ENCODE measurements at places on chromosomes 1 and 21. TPM values are rescaled to one million over a fixed set of nuclear protein-coding genes. Genes with fewer than 3 reads are reported as not detected.

GRCh38 chr1:89270423-89270822 is 2.2 kb downstream of the GBP5 start:
- DNase-seq: no peak

DNA sequence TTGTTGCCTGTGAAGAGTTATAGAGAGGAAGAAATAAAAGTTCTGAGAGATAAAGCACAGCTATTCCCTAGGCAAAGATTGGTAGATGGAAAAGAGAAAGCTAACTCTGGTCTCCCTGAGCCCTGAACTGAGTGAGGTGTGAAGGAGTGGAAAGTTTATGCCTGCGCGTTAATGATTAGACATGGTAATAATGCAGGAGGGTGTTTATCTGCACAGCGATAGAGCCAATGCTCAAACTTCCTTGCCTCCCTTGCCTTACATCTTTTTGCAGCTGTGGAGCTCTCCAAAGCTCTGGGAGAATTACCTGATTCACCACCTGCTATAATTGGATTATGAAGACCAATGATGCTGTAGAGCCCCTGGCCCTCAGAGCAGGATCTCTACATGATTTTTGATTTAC is 32.8 kb upstream of the CHRM3 start:
- no peak for DNase-seq

- no peak for DNase-seq
Measured at GRCh38 chr1:106290805-106291501, 765.5 kb upstream of the PRMT6 start.

GRCh38 chr1:52080014-52080415 is 23.9 kb downstream of the BTF3L4 start:
- DNase-seq: no peak

- no peak for DNase-seq
Measured at GRCh38 chr1:38929054-38929453, 12.6 kb downstream of the RHBDL2 start.

- no peak for DNase-seq
Measured at GRCh38 chr1:54887665-54888071, 673 bp upstream of the DHCR24 start.

GRCh38 chr1:154794608-154795007 is 75.5 kb downstream of the KCNN3 start:
- no peak for DNase-seq

GRCh38 chr21:45876381-45877170 is 105.0 kb upstream of the COL6A1 start:
- DNase-seq: no peak

GRCh38 chr1:54745274-54745673 is 19.0 kb downstream of the PARS2 start:
- no peak for DNase-seq

- DNase-seq: no peak
Measured at GRCh38 chr1:51158263-51158662, 56.2 kb downstream of the C1orf185 start.

DNA sequence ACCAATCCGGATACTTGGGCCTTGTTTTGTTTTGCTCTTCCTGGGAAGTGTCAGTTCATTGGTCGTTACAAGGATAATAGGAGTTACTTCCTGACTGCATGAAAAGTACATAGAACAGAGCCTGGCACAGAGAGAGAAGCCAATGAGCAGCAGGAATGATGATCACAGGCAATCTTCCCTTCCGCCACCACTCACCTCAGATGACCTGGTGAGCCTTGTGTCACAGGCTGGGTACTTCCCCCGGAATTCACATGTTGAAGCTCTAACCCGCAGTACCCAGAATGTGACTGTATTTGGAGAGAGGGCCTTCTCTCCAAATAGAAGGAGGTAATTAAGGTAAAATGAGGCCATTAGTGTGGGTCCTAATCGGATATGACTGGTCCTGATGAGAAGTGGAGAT is 18.8 kb upstream of the GPR137B start:
- DNase-seq: no peak

GRCh38 chr1:112557385-112557784 is 48.6 kb downstream of the WNT2B start:
- DNase-seq: no peak

GRCh38 chr1:243257189-243257588 is 1.3 kb downstream of the SDCCAG8 start:
- no peak for DNase-seq

- peak; percentile 84 for DNase-seq
Measured at GRCh38 chr1:173420330-173420806, 56.8 kb upstream of the PRDX6 start.

GRCh38 chr1:67544921-67545320 is 114.7 kb upstream of the SERBP1 start:
- no peak for DNase-seq

DNA sequence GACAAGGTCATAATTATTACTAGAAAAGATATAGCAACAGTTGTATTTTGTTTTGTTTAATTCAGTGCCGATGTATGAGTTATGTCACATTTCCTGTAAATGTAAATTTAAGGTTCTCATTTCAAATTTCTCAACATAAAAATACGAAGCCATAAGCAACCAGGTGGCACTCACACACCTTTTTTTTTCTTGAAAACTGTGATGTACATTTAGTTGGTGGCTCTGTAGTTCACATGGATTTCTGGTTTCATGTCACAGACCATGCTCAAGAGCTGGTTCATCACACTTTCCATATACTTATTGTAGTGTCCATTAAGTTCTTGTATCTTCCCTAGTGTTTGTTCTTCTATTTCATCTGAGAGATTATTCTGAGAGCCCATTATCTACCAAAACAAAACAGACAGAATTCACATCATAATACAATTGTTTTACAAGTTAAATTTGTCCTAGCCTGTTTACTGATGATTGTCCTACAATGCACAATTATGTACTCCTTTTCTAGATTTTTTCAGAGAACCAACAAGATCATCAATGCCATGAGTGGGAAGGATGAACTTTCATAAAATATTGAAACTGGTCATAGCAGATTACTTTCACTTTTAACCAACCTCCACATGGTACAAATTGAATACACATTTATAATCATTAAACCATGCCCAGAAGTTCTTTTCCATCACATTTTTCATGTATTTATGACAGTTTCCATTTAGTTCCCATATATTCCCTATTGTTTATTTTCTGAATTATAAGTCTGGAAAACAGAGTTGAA is 17.1 kb downstream of the ATP6V1G3 start:
- DNase-seq: peak; percentile 65

DNA sequence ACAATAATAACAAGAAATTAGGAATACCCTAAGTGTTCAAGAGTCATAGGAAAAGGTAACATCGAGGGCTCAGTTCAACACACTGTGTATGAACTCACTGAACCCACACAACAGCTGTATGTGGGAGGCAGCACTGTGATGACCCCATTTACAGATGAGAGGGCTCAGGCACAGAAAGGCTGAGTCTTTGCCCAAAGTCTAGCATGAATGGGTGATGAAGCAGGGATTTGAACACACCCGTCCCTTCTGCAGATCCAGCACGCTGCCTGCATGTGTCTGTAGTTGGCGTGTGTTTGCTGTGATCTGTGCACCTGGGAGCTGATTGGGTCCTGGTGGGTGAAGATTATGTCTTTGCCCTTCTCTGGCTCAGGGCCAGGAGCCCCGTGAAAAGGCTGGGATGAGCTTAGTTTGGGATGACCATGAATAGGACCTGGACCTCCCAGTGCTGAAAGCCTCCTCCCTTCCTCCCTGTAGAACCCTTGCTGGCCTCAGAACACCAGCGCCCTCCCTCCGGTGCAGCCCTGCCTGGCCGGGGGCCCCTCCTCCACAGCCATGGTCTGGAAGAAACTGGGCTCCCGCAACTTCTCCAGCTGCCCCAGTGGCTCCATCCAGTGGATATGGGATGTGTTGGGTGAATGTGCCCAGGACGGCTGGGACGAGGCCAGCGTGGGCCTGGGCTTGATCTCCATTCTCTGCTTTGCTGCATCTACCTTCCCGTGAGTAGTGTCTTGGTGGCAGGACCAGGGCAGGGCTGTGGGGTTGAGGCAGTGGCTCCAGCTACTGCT is 5.2 kb downstream of the SLC66A1 start:
- peak; percentile 12 for DNase-seq

DNA sequence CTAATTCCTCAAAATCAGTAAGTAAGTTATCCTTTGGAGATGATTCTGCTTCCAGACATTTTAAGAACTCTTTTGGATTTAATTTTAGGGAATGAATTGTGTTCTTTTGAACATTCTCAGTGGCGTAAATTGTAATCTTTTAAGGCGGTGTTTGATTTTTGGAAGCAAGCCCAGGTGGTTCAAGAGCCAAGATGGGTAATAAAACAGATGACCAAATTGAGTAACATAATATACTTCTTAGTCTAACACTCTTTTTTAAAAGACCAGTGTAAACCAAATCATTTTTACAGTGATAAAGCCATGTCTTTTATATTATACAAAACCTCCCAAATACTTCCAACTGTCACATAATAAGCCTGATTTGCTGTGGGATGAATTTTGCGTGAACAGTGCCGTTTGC is 133.8 kb downstream of the LRRC40 start:
- DNase-seq: no peak

DNA sequence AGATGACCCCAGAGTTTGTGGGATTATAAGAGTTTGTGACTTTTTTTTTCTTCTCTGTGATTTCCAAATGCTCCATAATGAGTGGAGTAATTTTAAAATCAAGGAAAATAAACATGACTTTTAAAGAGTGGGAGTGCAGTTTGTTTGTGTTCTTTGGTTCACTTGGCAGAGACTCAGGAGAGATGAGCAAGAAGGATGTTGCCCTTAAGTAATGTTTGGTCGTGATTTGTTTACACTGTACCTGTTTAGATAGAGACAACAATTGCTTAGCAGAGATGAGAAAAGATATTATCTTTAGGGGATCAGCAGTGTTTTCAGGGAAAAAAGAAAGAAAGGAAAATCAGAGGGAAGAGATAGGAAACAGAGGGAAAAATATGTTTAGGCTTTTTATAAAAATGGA is 170.8 kb downstream of the ADSS2 start:
- DNase-seq: no peak

DNA sequence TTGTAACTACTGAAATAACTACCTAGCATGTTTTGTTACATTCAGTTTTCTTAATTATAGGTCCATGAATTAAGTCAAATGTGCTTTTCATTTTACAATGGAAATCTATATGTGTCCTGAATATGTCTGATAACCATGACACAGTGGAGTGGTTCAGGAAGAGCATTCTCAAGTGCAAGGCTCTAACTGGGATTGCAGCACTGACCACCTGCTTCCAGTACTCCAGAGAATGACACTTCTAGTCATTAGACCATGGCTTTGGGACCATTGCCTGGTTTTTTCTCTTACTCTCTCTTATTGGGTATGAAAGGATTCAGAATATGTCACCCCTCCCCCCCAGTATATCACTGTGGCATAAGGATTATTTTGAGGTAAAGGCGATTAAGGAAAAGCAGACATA is 204.9 kb upstream of the CACYBP start:
- no peak for DNase-seq

DNA sequence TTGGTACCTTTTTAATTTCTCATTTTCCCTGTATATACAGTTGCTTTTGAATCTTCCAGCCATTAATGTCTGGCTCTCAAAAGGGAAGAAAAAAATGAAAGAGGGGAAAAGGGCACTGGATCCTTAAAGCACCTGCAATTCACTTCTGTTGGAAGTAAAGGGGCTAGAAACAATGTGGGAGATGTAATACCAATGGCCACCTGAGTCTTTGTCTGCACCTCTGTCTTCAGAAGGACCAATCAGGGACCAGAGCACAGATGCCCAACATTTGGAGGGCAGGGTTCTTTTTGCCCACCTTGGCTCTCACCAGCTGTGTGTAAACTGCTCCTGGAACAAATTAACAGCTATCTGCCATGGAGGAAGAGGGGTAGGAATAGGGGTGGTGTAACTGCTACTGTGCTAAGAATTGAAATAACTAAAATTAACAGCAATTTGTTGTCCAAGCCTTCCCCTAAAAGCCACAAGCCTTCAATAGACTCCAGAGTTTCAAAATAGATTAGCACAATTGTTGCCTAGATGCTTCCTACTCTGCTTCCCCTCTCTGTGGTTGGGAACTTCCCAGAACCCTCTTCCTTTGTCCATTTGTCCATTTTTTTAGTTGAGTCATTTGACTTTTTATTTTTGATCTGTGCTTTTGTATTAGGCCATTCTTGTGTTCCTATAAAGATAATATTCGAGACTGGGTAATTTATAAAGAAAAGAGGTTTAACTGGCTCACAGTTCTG is 11.5 kb upstream of the LRRC8B start:
- no peak for DNase-seq

GRCh38 chr1:212916481-212917133 is 33.7 kb upstream of the VASH2 start:
- DNase-seq: no peak

GRCh38 chr1:196399713-196400112 is 208.5 kb downstream of the KCNT2 start:
- no peak for DNase-seq

DNA sequence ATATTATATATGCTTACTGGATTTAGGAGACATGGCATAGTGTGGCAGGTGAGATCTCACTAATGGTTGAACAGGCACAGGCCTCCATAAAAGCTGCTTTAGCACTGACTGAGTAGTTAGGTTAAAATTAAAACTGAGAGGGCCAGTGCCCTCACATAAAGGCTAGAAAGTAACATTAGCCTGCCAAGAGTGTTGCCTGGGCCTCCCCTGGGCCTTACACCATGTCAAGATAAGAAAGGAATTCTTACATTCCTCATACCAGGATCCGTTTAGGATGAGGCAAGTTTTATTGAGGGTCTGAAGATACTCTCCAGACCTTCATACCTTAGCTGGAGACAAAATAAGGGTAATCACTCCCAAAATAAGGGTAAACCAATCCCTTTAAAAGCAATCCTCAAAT is 1011.8 kb downstream of the PLA2G4A start:
- DNase-seq: no peak

DNA sequence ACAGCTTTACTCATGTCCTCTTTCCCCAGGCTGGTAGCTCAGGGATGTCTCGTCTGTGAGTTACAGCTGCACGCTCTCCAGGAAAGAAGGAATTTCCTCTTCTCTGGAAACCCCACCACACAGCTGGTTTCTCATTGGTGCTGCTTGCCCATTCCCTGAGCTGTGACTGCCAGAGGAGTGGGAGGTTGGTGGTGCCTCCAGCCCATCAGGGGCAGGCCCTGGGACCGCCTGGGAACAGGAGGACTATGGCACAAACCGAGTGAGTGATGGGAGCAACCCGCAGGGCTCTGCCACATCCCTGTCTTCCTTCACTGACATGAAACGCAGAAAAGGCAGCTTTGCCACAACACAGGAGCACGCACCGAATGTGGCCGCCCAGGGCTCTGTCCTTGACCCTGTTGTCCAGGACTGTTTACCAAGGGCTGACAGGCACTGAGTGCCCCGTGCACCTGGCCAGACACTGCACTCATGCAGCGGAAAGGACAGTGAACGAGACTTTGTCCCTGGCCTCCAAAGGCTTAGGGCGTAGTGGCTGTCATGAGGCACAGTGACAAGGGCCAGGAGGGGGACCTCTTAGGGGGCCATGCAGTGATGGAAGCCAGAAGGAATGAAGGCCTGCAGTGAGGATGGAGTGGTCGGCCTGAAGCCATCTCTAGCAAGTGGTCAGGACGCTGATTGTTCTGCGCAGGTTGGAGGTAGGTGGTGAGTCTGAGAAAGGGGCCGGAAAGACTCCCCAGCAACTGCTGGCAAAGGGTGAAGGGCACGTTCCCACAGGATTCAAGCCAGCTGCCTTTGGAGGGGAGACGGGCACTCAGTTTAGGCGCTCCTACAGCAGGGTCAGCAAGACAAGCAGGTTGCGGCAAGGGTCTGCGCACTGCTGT is 1.7 kb upstream of the CCNL2 start:
- DNase-seq: peak; percentile 36

Gene WNT2B
- 0.54 TPM for polyA plus RNA-seq

Gene TRIM17
- polyA plus RNA-seq: not detected

Gene CHODL
- polyA plus RNA-seq: 0.04 TPM

Gene LAPTM5
- polyA plus RNA-seq: 1,519 TPM

Gene SPRR1A
- not detected for polyA plus RNA-seq

Gene AMPD1
- polyA plus RNA-seq: 0.04 TPM

Gene MGST3
- polyA plus RNA-seq: 35.6 TPM

Gene RIMS3
- polyA plus RNA-seq: 0.78 TPM

Gene BMP8B
- 1.5 TPM for polyA plus RNA-seq

Gene OR2L2
- polyA plus RNA-seq: 0.72 TPM
